ENCODE measurements at places on chromosomes 7 and 10. TPM values are rescaled to one million over a fixed set of nuclear protein-coding genes. Genes with fewer than 3 reads are reported as not detected.

- H3K27ac ChIP-seq, result no peak overlapping the region
- H3K4me3 ChIP-seq, result no peak overlapping the region
- no peaks in the 10 kb centered on the region for H3K36me3 ChIP-seq
Measured at GRCh38 chr7:46291601-46292150, 370.6 kb upstream of the IGFBP3 start.

DNA sequence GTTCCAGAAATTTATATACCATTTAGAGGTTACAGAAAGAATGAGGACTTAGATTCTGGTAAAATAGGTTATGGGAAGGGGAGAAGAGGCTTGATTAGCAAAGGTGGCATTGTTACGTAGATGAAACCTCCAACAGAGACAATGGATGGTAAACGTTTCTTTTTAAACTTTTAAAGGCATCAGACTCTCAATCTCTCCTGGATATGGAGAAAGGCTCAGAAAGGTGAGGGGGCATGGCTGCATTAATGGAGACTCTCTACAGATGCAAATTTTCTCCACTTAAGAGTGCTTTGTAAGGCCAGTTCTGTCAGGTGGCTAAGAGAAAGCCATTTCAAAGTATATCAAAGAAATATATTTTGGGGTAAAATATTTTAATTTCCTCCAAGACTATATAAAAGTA, 240.9 kb upstream of the PTER start:
- no peaks in the 10 kb centered on the region for H3K27me3 ChIP-seq
- H3K4me1 ChIP-seq, result peaks cover 65% of the 10 kb centered on the region
- no peak for DNase-seq
- peaks cover 42% of the 10 kb centered on the region for H3K36me3 ChIP-seq
- H3K4me3 ChIP-seq, result peak overlapping the region; percentile 34

- no peaks in the 10 kb centered on the region for H3K27me3 ChIP-seq
- peaks cover 29% of the 10 kb centered on the region for H3K4me1 ChIP-seq
- H3K27ac ChIP-seq, result no peak overlapping the region
- DNase-seq, result no peak
- no peak overlapping the region for H3K4me3 ChIP-seq
Measured at GRCh38 chr10:6110136-6110535, 21.3 kb downstream of the RBM17 start.

DNA sequence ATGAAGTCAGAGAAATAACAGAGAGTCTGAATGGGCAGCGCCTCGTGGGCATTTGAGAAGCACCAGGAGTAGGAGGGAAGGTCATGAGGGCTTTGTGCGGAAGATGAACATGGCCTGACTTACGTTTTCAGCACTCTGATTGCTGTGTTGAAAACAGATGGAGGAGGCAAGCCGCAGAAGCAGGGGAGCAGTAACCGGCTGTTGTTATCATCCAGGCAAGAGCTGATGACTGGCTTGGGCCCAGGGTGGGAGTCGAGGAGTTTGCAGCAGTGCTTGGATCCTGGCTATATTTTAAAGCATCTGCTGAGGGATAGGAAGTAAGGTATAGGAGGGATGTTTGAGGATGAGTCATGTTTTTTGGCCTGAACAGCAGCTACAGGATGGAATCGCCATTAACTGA, 12.7 kb upstream of the PDLIM1 start:
- no peak for DNase-seq
- H3K27ac ChIP-seq, result no peak overlapping the region
- no peak overlapping the region for H3K4me3 ChIP-seq
- H3K4me1 ChIP-seq, result peaks cover 1% of the 10 kb centered on the region
- H3K27me3 ChIP-seq, result peaks cover 5% of the 10 kb centered on the region
- no peaks in the 10 kb centered on the region for H3K36me3 ChIP-seq

DNA sequence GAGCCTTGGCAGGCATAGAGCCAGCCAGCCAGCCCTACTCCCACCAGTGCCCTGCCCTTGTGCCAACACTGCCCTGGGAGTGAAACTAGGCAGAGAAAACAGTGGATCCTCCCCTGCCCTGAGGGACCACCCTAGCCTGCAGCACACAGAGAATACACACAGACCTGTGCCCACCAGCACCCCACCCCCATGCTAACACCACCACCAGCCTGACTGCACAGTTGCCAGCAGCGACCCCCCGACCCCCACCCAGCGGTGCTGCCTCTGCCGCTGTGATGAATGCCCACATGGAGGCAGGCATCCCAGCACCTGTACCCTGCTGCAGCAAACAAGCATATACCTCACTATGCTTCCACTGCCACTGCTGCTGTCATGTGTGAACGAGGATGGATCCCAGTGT, 9.4 kb upstream of the MIOS start:
- no peak overlapping the region for H3K27ac ChIP-seq

GRCh38 chr7:92436612-92437445, 10.5 kb upstream of the GATAD1 start:
- peaks cover 43% of the 10 kb centered on the region for H3K4me1 ChIP-seq
- H3K36me3 ChIP-seq, result no peaks in the 10 kb centered on the region
- peak overlapping the region; percentile 60 for H3K27ac ChIP-seq
- DNase-seq, result no peak
- H3K4me3 ChIP-seq, result peak overlapping the region; percentile 26

DNA sequence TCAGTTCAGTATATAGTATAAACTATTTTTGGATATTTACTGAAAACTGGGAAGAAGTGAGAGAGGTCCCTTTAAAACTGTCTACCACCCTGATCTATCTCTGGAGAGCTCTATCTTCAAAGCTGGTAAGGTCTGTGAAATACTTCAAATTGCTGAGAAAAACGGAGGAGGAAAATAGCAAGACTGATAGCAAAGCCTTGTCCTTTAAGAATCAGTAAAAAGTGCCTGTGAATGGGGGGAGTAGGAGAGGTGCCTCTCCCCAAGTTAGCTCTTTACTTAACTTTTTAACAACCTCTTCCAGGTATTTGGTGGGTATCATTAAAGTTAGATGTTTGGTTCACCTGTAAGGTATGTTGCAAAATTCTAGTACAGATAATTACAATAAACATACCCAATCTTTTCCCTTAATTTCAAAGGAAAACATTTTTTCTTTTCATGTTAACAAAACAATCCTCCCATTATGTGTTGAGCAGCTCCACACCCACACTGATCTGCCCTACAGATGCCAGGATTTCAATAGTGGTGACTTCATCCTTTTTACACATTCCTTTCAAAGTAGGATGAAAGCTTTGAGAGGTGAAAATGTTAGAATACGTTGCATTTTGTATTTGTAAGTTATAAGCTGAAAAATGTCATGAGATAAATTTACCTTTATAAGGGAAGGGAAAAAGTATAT, 149.2 kb downstream of the CRPPA start:
- H3K4me3 ChIP-seq, result no peak overlapping the region
- peak overlapping the region; percentile 85 for H3K27ac ChIP-seq
- DNase-seq, result no peak
- H3K27me3 ChIP-seq, result no peaks in the 10 kb centered on the region
- peaks cover 19% of the 10 kb centered on the region for H3K4me1 ChIP-seq

- DNase-seq, result no peak
- no peak overlapping the region for H3K4me3 ChIP-seq
- no peaks in the 10 kb centered on the region for H3K27me3 ChIP-seq
Measured at GRCh38 chr7:94403546-94403945, 8.9 kb downstream of the COL1A2 start.

- no peaks in the 10 kb centered on the region for H3K27me3 ChIP-seq
- DNase-seq, result no peak
- H3K4me1 ChIP-seq, result peaks cover 30% of the 10 kb centered on the region
- no peak overlapping the region for H3K4me3 ChIP-seq
Measured at GRCh38 chr10:114609518-114610426, 48.3 kb downstream of the ABLIM1 start.

GRCh38 chr7:139041378-139042085, 5.7 kb upstream of the ZC3HAV1L start:
- H3K4me3 ChIP-seq, result no peak overlapping the region
- H3K4me1 ChIP-seq, result peaks cover 22% of the 10 kb centered on the region
- DNase-seq, result no peak

- H3K27me3 ChIP-seq, result no peaks in the 10 kb centered on the region
- no peak for DNase-seq
- peaks cover 30% of the 10 kb centered on the region for H3K4me1 ChIP-seq
- H3K27ac ChIP-seq, result no peak overlapping the region
Measured at GRCh38 chr7:12028508-12028907, 182.6 kb upstream of the TMEM106B start.

GRCh38 chr7:142974626-142975025, 12.5 kb upstream of the KEL start:
- H3K4me3 ChIP-seq, result no peak overlapping the region
- no peaks in the 10 kb centered on the region for H3K27me3 ChIP-seq
- no peak overlapping the region for H3K27ac ChIP-seq
- DNase-seq, result no peak
- no peaks in the 10 kb centered on the region for H3K4me1 ChIP-seq

GRCh38 chr7:30351286-30351685, 66.9 kb downstream of the ZNRF2 start:
- peaks cover 84% of the 10 kb centered on the region for H3K4me1 ChIP-seq
- no peak overlapping the region for H3K4me3 ChIP-seq
- no peak overlapping the region for H3K27ac ChIP-seq

DNA sequence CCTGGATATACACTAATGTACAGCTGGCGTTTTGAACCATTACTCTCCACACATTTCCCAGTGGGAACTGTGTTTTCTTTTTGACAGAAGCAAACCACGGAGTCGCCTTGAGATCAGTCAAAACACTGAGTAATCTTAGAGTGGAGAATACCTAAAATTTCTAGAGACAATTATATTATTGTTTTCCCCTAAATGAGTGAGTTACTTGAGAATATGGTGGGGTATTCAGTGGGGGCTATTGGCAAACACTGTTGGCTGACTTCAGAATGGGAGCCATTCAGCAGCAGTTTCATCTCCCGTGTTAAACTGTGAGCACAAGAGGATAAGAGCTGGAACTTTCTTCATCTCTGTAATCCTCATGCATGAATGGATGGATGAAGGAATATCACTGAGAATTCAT, 6.2 kb downstream of the IL2RA start:
- peaks cover 7% of the 10 kb centered on the region for H3K4me1 ChIP-seq
- no peak for DNase-seq
- no peaks in the 10 kb centered on the region for H3K36me3 ChIP-seq
- no peak overlapping the region for H3K4me3 ChIP-seq
- no peaks in the 10 kb centered on the region for H3K27me3 ChIP-seq

DNA sequence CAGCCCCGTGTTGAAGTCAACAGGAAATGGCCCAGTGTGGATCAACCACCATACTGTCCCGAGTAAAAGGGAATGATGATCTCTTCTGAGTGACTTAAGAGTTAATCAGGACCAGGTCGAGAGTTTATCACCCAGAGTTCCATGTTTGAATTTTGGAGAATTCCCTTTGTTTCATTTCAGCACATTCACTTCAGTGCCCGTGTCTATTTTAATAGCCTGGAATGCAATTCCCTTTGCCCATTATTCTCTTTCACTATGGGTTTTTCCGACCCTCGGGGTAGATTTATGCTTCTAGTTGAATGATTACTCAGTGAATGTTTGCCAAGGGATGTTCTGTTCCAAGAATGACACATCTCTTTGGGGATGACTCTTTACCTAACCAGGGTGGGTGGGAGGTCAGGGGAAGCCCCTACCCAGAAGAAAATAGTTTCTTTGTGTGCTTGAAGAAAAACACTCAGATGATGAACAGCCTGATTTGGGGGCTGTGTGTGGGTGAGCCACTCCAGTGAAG, 594.9 kb downstream of the INHBA start:
- no peak for DNase-seq
- peaks cover 11% of the 10 kb centered on the region for H3K4me1 ChIP-seq
- no peak overlapping the region for H3K4me3 ChIP-seq
- H3K27ac ChIP-seq, result no peak overlapping the region

DNA sequence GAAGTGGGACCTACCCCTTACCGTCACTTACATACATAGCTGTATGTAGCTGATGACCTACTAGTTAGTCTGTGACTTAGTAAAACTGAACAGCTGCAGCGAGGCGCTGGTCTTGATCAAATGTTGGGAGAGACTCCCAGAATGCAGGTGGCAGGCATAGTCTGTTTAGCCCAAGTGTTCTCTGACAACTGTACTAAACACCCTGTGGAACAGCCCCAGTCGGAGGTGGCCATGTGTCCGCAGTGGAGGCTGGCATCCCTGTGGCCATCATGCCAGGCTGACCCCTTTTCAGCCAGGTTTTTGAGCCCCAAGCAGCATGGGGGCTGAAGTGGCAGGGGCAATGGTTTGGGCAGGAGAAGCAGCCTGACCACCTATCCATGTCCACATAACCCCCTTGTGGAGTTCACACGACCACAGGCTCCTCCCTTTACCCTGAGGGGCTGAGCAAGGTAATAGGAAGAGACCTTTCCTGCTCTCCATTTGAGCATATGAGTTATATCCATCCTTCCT, 7.2 kb downstream of the ADCY1 start:
- no peaks in the 10 kb centered on the region for H3K36me3 ChIP-seq
- H3K4me3 ChIP-seq, result no peak overlapping the region
- peaks cover 4% of the 10 kb centered on the region for H3K27me3 ChIP-seq
- peaks cover 69% of the 10 kb centered on the region for H3K4me1 ChIP-seq
- no peak for DNase-seq

LSM8 gene
- 39.9 TPM for total RNA-seq

MYO3A gene
- total RNA-seq, result 3.7 TPM

MEIG1 gene
- total RNA-seq, result not detected

ANK3 gene
- total RNA-seq, result 69.3 TPM

CALCR gene
- total RNA-seq, result 1.2 TPM

LIPK gene
- not detected for total RNA-seq

MKX gene
- total RNA-seq, result 1.2 TPM

IFIT1B gene
- total RNA-seq, result not detected

Measured in WTC11 (cell line).